ENCODE measurements at places on chromosomes 3 and 15.

DNA sequence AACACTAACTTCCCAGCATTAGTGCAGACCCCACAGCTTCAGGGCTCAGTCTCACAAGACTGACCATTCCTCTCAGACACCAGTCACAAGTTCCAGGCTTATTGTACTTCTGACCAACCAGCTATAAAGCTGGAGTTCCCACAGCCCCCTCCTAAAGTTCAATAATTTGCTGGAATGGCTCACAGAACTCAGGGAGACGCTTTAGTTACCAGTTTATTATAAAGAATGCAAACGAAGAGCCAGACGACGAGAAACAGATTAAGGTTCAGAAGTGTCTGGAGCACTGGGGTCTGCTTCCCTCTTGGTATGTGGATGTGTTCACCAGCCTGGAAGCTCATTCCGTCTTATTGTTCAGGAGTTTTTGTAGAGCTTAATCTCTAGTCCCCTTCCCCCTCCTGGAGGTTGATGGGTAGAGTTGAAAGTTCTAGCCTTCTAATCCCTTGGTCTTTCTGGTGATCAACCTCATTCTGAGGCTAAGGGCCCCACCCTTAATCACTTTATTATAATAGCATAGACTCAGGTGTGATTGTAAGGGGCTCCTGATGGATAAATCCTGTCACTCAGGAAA is 4.8 kb upstream of the CSRNP1 start:
- no peak for DNase-seq

GRCh38 chr15:37880009-37880834 is 54.2 kb upstream of the TMCO5A start:
- DNase-seq: no peak

DNA sequence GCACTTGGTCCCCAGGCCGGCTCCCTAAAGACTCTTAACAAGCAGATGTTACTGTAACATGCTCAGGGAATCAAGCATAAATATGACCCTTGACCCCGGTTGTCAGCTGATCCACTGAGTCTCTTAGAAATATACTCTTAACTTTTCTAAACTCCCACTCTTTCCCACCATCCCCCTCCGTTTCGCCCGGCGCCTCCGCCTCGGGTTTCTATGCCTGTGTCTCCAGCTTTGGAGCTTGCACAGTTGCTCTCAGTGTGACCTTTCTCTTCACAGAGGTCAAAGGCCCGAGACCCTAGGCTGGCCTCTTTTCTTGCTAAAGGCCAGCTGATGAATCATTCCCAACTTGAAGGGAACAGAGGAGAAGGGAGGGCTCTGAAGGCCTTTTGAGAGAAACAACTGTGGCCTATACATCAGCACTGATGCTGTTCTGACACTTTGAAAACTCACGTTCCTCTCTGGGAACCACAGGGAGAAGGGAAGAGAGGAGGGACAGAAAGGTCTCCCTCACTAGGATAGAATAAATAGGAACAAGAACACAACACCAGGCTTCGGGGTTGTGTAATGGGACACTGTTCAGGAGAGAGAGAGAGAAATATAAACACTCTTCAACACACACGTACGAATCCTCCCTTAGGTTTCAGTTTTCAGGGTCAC is 484.5 kb upstream of the NR2F2 start:
- DNase-seq: no peak

DNA sequence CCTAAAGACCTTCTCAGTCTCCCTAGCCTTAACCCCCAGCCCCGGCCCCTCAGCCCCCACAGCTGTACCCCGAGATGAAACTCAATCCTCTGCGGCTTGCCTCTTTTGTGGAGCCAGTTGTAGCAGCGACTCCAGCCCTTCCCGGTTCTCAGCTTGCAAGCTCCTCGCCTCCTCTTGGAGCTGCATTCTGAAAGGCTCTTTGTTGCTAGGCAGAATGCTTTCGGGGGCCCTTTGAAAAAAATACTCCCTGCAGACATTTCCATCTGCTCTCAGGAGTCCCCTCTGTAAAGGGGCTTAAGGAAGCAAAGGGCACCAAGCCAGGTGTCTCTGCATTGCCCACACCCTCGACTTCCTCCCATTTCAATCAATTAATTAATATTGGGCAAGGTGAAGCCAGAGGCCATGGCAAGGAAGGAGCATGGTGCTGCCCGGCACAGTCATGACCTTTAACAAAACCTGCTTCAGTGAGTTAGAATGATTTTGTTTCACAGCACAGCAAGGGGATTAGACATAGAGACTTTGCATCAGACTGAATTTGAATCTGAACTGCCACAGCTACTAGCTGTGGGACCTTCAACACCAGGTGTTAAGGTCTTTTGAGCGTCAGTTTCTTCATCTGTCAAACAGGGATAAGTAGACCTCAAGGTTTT is 65.5 kb downstream of the SRGAP3 start:
- peak; percentile 69 for DNase-seq

DNA sequence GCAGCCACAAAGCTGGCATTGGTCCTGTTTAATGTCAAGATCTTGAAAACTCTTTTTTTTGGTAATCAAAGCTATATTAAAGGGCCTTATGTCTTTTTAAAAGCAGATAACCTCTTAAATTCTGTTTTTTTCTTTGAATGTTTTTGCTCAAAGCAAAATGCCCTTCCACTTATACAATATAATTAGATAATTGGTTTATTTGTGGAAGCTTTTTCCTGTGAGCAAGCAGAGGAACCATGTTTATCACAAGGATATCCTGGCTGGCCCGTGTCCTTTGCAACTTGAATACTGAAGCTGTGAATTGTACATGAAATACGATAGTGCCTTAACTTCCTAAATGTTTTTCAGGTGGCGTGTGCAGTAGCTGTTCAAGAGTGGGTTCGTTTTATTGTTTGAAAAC is 2.6 kb downstream of the ST3GAL6 start:
- DNase-seq: no peak

DNA sequence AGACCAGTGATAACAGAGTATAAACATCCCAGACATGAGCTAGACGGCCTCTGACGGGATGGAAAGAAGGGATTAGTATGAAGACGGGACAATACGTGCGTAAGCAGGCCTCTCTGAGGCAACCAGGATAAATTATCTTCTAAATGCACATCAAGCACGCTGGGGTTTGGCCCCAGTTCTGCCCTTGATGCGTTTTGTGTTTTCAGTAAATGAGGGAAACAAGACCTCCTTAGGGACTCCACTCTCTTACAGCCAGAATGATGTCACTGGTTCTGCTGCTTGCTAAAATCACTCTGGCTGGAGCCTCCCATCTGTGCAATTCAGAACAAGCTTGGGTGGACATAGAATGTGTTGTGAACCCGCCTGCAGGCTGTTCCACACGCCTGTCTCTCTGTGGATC is 156.0 kb upstream of the MCTP2 start:
- DNase-seq: no peak

DNA sequence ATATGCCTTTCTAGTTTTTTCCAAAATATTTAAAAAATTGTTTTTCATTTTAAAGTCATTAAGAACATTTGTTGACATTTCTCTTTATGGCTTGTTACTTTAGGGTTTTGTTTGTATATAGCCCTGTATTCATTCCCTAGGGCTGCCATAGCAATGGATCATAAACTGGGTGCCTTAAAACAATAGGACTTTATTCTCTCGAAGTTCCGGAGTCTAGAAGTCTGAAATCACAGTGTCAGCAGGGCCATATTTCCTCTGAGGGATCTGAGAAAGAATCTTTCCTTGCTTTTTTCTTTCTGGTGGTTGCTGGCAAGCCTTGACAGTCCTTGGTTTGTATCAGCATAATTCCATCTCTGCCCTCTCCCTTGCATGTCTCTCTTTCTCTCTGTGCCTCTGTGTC is 63.4 kb upstream of the CADPS start:
- DNase-seq: no peak

GRCh38 chr15:75721480-75721922 is 8.9 kb upstream of the CSPG4 start:
- no peak for DNase-seq

- peak; percentile 61 for DNase-seq
Measured at GRCh38 chr3:39124876-39125840, 17.7 kb downstream of the TTC21A start.

GRCh38 chr3:88307666-88308065 is 157.9 kb downstream of the C3orf38 start:
- DNase-seq: peak; percentile 70

GRCh38 chr3:123791417-123791816 is 92.7 kb downstream of the MYLK start:
- DNase-seq: no peak

Data from H9 (cell line).